NCI-H774 (cell line): ENCODE measurements at places on chromosomes 4 and X.

- DNase-seq: no peak
Observed at GRCh38 chrX:18970465-18970864, 13.4 kb downstream of the PHKA2 start.

DNA sequence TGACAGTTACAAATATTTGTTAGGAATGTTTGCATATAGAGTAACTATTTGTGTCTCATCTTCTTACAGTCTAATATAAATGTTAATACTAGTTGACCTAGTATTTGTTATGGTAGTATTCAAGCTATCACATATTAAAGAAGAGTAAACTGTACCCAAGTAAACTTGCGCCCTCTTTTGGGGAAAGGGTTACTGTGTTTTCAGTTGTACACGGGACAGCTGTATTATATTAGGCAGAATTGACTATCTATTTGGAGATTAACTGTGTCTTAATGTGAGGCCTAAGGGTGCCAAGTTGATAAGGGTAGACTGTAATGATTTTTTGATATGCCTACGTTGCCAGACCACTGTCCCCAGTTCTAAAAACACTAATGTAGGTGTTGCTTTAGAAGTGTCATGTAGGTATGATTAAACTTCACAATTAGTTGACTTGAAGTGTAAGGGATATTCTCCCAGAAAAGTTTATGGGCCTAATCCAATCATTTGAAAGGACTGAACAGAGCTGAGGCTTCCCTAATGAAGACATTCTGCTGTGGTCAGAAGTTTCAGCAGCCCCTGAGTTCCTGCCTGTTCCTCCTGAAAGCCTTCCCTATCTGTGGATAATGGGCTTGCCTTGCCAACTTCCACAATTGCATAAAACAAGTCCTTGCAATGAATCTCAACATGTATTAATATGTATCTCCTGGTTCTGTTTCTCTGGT lies 172.8 kb upstream of the CXCL13 start:
- DNase-seq: no peak

GRCh38 chr4:158769175-158769921 lies 522 bp downstream of the FNIP2 start:
- DNase-seq: no peak

DNA sequence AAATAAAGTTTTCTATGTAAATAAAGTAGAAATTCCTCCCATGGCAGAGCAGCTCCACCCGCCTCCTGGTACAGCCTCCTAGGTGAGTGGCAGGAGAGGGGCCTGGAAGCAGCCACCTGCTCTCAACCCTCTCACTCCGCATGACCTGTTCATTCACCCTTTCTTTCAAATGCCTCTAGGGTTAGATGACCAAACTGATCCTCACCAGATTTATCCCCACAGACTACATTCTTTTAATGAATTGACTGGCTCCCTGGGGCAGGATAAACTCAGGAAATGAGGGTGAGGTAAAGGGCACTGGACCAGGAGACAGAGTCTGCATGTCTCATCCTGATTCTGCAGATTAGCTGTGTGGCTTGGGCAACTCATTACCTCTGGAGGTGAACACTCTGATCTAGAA lies 32.6 kb upstream of the NKX6-1 start:
- no peak for DNase-seq

- DNase-seq: no peak
Observed at GRCh38 chr4:117239434-117239833, 154.1 kb upstream of the TRAM1L1 start.

DNA sequence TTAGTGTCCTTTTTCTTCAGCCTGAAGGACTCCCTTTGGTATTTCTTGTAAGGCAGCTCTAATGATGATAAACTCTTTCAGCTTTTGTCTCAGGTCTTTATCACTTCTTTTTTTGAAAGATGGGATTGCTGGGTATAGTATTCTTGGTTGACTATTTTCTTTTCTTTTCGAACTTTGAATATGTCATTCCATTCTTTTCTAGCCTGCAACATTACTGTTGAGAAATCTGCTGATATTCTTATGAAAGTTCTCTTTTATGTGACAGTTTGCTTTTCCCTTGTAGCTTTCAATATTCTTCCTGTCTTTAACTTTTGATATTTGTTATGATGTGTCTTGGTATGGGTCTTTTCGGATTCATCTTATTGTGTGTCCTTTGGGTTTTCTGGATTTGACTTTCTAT lies 107.6 kb upstream of the SRD5A3 start:
- DNase-seq: no peak

DNA sequence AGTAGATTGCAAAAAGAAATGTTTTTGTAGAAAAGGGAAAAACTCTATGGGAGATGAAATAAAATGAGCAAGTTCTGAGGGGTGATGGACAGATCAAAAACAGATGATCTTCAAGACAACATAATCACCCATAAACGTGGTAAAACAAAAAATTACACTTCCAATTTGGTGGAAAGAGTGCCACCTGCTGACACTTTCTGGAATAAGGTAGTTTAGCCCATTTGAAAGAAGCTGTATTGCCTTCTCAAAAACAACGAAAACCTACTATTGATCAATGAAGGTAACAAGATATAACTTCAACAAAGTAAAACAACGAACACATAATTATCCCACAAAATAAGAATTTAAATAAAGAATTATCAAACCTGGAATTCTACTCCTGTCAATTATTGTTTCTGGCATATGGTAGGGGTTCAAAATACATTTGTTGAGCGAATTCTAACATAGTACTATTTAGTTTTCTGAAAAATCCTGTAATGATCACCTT lies 2.5 kb downstream of the COQ2 start:
- DNase-seq: no peak
